ENCODE measurements at places on chromosomes 3 and 15. TPM values are rescaled to one million over a fixed set of nuclear protein-coding genes. Genes with fewer than 3 reads are reported as not detected.

The CA12 gene
- 359 TPM for total RNA-seq

The SAXO2 gene
- total RNA-seq = 0.30 TPM

The VPS33B gene
- 18.2 TPM for total RNA-seq

The TGM4 gene
- not detected for total RNA-seq

The ZBTB47 gene
- 50.5 TPM for total RNA-seq

The RTP4 gene
- 0.59 TPM for total RNA-seq

The ZKSCAN7 gene
- 4.8 TPM for total RNA-seq

The ARPIN gene
- total RNA-seq = 11.9 TPM

The CFAP161 gene
- total RNA-seq = not detected

The AP2M1 gene
- total RNA-seq = 399 TPM

The TIGIT gene
- not detected for total RNA-seq

The FGF7 gene
- 157 TPM for total RNA-seq

The CCDC12 gene
- total RNA-seq = 15.2 TPM

The SPESP1 gene
- 9.8 TPM for total RNA-seq

The PPP4R2 gene
- total RNA-seq = 64.7 TPM

The ERICH6 gene
- 0.03 TPM for total RNA-seq

The DCBLD2 gene
- total RNA-seq = 450 TPM

The SNX33 gene
- total RNA-seq = 55.1 TPM

The TRIM42 gene
- not detected for total RNA-seq

The GHSR gene
- total RNA-seq = not detected

The LTK gene
- 0.07 TPM for total RNA-seq

The ROPN1 gene
- not detected for total RNA-seq

The NPAP1 gene
- total RNA-seq = not detected

The IL5RA gene
- total RNA-seq = not detected

The NANOGP8 gene
- total RNA-seq = not detected

The SLC7A14 gene
- total RNA-seq = 0.83 TPM

The BNIP2 gene
- 80.3 TPM for total RNA-seq

The UBE2E1 gene
- total RNA-seq = 67.3 TPM

The TMOD2 gene
- 8.1 TPM for total RNA-seq
